ENCODE measurements at places on chromosomes 3 and 15.

DNA sequence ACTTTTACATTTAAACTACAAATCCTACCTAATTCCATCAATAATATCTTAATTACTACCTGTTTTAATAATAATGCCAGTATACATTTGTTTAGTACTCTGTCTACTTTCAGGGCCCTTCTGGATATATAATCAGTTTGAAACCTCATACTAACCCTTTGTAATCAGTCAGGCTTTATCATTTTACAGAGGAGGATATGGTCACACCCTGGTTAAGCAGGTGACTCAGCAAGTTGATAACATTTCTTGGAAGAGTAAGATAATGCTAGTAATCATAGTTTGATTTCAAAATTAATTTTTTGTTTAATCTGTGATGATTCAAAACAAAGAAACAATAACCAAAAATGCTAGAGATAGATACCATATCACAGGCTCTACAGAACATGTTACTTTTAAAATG is 208.2 kb upstream of the MANF start:
- DNase-seq = no peak

GRCh38 chr15:45228931-45229330 is 23.1 kb upstream of the SLC28A2 start:
- DNase-seq = no peak

- no peak for DNase-seq
These were observed 54.1 kb upstream of the TMEM158 start for GRCh38 chr3:45280232-45280631.

DNA sequence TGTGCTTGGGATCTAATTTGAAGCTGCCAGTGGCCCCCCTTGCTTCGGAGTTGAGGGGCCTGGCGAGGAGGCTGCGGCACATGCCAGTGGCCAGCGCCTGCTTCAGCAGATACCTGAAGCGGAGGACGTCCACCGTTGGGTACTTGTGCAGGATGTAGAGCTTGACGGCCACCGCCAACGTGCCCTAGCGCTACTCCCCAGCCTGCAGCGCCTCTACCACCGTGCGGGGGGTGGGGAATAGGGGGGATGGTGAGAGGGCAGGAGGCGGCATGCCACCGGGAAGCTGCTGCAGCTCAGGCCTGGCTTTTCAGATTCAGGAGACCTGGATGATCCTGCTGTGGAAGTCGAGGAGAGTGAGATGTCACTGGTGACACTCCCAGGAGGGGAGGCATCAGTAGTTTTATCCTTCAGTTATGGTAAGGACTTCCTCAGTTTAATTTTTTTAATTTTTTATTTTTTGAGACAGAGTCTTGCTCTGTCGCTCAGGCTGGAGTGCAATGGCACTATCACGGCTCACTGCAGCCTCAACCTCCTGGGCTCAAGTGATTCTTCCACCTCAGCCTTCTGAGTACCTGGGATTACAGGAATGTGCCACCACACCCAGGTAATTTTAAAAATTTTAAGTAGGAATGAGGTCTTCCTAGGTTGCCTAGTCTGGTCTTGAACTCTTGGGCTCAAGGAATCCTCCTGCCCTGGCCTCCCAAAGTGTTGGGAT is 150.6 kb upstream of the FRMD4B start:
- no peak for DNase-seq

DNA sequence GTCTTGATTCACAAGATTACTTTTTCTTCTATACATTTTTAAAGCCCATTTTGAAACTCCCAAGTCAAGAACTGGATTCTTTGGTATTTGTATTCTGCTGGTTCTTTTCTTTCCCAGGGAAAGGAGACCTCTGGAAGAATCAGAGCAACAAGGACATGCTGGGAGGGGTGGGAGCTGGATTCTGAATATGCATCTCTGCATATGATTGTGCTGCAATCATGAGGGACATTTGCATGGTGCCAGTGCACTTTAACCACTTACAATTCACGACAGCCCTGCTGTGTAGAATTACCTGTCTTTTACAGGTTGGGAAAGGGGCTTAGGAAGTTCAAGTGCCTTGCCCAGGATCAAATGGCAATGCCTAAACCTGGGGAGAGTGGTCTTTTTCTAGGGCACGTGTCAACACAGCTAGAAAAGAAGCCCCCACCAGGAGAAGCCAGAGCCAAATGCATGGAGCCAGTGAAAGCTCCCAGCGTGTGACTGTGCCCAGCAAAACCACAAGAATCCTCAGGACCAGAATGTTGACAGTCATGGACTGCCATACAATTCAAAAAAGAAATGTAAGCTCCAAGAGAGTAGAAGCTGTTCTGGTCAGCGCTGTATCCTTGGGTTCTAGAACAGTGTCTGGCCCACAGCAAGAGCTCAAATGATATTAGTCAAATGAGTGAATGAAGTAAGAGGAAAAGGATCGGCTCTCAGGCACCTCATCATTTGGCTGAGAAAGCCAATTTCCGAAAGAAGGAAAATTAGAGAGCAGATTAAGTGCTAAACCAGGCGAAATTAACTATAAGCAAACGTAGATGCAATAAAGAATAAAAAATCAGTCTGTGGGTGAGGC is 84.5 kb upstream of the MEF2A start:
- DNase-seq = no peak

DNA sequence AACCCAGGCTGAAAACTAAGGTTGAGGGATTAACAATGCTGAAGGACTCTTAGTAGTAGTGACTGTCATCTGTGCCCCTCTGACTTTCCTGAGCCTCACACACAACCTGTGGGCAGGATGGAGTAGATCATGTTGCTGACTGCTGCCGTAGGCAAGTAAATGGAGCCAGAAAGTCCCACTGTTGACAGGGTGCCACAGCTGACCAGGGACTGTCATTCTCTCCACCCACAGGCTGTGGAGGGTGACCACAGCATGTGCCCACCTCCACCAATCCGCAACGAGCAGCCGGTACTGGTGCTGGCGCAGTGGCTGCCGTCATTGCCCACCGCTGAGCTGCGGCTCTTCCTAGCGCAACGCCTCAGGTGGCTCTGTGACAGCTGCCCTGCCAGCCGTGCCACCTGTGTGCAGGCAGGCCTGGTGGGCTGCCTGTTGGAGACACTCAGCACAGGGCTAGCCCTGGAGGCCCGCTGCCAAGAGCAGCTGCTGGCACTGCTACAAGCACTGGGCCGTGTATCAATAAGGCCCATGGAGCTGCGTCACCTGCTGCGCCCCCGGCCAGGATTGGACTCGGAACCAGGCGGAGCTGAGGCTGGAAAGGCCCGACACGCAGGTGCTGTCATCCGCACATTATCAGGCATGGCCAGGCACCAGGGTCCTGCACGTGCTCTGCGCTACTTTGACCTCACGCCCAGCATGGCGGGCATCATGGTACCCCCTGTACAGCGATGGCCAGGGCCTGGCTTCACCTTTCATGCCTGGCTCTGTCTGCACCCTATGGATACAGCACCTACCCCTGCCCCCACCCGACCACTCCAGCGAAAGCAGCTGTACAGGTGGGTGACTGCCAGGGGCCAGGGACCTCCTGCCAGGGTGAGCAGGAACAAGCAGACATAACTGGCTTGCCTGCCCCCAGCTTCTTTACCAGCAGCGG is 15.6 kb downstream of the NBEAL2 start:
- no peak for DNase-seq

- DNase-seq = no peak
These were observed 3.6 kb upstream of the ZNF774 start for GRCh38 chr15:90348456-90348855.

DNA sequence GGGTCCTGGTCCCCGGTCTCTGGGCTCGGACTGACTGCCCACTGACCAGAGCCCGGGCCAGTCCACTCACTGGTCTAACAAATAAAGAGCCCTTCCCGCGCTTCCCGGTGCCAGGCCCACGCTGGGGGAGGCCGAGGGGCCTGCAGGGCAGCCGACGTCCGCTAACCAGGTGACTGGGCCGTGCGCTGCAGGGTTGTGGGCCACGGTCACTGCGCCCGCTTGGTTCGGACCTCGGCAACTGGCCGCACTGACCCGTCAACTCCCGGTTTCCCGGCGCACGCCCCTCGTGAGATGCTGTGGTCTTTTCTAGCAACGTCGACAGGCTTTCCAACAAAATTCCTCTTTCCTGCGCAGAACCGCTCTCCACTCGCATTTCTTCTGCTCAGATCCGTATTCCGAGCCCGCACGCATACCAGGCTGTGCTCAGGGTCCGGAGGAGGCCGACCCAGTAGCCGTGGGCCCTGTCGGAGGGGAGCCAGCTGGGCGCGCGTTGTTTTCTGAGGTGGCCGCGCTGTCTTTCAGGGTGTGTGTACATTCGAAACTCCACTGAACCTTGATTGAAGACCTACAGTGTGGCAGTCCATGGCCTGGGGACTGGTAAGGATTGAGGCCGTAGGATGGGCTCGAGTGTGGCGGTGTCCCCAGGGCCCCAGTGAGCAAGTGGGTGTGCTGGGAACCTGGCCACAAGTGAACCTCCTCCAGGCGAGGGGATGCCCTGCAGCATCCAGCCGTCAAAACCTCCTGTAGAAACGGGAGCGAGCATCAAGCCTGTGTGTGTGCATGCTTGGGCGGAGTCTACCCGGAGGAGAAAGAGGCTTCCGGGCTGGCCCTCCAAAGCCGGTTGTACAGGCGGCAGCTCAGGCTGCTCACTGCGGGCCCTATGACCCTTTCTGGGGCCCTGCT is 875 bp upstream of the NT5DC2 start:
- DNase-seq = no peak

DNA sequence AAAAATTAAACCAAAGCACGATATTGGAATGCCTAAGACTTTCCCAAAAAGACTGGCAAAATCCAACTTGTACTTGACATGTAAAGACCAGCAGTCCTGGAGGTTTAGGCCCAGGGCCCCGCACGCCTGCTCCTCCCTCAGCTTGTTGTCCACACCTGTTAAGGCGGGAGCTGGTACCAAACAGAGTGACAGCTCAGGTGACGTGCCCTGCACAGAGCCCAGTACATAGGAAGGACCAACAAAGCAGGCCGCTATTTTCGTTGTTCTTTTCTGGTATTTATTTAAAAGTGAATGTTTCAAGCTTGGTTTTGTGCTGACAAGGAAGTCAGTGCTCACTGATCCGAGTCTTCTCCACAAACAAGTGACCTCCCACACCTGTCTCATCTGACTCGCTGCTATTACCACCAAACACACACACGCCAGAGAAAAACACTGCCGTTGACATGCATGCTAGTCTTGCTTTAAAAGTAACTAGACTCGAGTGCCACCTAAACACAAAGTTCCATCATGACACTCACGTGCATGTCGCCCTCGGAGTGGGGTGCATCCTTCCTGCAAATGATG is 50.2 kb downstream of the HERC2 start:
- no peak for DNase-seq

GRCh38 chr3:186980989-186981388 is 50.7 kb downstream of the ST6GAL1 start:
- no peak for DNase-seq

GRCh38 chr15:90233387-90234095 is at the start of gene CIB1:
Gene CIB1 (minus strand): TSS chr15:90233941. CDS start chr15:90233885, 56 bp downstream.
- peak; percentile 94 for DNase-seq

DNA sequence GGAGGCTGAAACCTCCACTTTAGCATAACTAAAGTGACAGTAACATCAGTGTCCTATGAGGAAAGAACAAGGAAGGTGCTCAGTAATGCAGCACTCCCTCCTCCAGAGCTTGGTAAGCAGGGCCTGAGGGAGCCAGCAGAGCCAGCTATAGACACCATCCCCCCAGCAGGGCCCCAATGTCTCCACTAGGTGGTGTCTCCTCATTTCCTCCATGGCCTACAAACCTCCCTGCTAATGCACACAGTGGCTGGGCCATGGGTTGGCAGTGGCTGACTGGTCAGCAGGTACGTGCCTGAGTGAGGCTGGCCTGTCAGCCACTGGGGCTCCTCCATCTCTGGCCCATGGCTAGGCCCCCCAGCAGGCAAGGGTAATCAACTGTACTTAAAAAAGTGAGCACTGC is 13.6 kb downstream of the MRPS25 start:
- DNase-seq = peak; percentile 23

DNA sequence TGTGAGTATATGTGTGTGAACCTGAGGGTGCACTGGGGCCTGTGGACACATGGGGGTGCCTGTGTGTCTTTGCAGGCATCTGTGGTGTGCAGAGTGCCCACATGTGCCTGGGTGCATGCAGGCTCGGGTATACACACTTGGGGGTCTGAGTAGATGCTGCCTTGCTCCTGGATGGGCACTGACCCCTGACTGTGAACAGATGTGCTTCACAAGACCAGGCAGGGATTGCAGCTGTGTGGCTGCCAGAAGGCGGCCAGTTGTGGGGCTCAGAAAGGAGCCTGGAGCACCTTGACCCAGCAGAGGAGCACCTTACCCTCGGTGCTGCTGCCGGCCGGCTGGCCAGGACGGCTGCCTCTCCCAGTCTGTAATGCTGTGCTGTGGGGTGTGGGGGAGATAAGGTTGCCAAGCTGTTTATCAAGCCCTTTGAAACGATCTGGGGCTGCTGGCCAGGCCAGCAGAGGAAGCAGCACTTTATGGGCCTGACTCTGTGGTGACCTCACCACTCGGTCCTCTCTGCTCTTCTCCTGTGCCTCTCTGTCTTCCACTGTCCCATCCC is 55.5 kb upstream of the MRPS22 start:
- DNase-seq = no peak

GRCh38 chr15:74200871-74201419 is 1.6 kb downstream of the STRA6 start:
- no peak for DNase-seq

Data from T-cell (primary cell).